ENCODE measurements at places on chromosomes 3 and 15. TPM values are rescaled to one million over a fixed set of nuclear protein-coding genes. Genes with fewer than 3 reads are reported as not detected.

CYP1A2 gene
- total RNA-seq: not detected

CAV3 gene
- not detected for total RNA-seq

C2CD4A gene
- total RNA-seq: under 0.01 TPM

PLEKHO2 gene
- 45.8 TPM for total RNA-seq

UBA7 gene
- 341 TPM for total RNA-seq

STRC gene
- 0.54 TPM for total RNA-seq

WDR72 gene
- 12.7 TPM for total RNA-seq

POLQ gene
- 1.1 TPM for total RNA-seq

CYP11A1 gene
- total RNA-seq: not detected

CCDC39 gene
- not detected for total RNA-seq

IGSF11 gene
- total RNA-seq: under 0.01 TPM

SERINC4 gene
- total RNA-seq: under 0.01 TPM

CTXN2 gene
- not detected for total RNA-seq

CNBP gene
- 200 TPM for total RNA-seq

CCR9 gene
- total RNA-seq: 1.9 TPM

SAMD7 gene
- total RNA-seq: not detected

TM6SF1 gene
- total RNA-seq: 2.4 TPM

RGMA gene
- 1.1 TPM for total RNA-seq

FBXO45 gene
- 4.6 TPM for total RNA-seq

RASL12 gene
- total RNA-seq: not detected

SUSD5 gene
- total RNA-seq: under 0.01 TPM

Data from hematopoietic multipotent progenitor cell (in vitro differentiated cells).